Kidney epithelial cell (primary cell): ENCODE measurements at places on chromosomes 6 and 20. TPM values are rescaled to one million over a fixed set of nuclear protein-coding genes. Genes with fewer than 3 reads are reported as not detected.

DNA sequence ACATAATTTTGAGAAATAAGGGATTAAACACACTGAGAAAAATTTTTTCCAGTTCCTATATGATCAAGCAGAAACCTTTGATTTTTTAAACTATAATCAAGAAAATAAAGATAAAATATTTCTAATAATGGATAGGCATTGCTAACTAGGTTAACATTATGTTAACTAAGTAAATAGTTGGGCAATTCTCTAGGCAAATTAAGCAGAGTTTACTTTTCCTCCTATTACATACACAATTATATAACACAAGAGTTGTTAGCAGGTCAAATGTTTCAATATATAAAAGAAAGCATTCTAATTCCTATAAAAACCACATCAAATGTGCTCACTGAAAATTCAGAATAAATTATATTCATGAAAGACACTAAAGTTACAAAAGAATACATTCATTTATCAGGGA is 191.7 kb downstream of the GMDS start:
- no peak for DNase-seq

DNA sequence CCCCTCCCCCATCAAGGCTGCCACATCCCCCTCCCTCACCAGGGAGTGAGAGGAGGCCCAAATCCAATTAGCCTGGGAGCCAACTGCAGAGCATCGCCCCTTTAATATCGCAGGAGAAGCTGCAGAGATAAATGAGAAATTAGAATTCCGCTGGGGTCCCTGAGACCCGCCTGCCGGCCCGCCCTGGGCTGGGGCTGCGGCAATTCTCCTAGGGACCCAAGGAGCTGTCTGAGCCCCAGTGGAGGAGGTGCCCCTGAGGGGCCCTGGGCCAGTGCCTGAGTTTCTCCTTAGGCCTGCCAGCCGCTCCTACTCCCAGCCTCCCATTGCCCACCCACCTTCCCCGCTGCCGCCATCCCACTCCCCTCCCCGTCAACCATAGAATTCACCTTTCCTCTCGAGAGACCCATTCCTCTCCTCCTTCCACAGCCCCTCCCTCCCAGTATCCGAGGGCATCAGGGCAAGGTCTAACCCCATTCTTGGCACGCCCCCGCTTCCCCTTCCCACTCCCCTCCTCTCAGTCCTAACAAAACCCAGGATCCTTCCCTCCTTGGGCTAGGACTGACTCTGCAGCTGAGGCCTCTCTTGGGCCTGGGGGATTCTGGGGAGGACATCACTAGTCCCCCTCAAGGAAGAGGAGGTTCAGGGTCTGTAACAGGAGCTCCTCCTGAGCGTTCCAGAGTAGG is 20.0 kb upstream of the CDH22 start:
- no peak for DNase-seq

DNA sequence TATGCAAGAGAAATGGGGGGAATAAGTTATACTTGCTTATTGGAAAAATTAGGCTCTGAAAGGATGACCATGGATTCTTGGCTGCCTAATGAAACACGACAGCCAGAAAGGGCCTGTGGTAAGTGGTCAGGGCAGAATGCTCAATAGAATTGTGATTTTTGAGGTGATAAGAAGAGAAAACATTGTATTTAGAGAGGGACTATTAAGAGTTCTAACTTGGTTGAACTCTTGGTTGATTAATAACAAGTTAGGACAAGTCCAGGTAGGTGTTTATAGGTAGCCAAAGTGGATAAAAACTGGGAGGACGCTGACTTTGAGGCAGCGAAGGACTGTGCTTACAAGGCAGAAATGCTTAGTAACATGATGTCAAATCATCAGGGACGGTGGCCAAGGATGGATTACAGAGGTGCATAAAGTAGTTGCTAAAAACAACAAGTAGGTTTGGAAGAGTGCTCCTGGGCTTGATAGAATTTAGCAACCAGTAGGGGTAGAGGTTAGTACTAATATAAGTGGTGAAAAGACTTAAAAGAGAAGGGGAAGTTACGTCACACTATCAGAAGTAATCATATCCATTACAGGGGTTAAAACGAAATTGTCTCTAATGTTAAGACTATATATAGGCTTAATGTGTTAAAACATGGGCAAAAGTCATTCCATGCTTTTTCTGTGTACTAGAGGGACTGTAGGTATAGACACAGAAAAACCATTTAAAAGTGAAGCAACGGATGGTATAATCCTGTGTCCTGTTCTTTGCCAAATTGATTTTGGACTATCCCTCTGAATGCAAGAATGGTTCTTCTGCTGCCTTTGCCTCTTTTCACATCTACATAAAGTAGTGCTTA is 98.6 kb downstream of the EYA4 start:
- DNase-seq: no peak

DNA sequence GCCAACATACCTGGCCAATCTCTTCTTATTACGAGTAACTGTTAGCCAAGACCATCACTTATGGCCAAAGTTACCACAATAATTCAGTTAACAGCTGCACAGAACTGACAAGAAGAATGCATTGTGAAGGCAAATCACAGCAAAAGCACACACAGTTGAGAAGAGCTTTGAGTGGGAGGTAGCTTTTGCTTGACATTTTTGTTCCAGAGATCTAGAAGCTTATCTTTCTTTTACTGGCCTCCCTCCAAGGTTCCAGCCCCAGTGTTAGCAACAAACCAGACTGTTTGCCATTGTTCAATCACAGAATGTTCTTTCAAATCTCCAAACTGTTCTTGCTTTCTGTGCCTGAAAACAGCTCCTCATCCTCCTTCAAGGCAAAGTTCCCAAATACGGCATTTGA is 35.9 kb upstream of the IRAK1BP1 start:
- no peak for DNase-seq

- no peak for DNase-seq
These were observed 22.6 kb downstream of the TRERF1 start for GRCh38 chr6:42429042-42429585.

Gene PROKR2
- not detected in 2 replicates for total RNA-seq

- DNase-seq: no peak
These were observed 619 bp downstream of the RREB1 start for GRCh38 chr6:7108196-7108963.

DNA sequence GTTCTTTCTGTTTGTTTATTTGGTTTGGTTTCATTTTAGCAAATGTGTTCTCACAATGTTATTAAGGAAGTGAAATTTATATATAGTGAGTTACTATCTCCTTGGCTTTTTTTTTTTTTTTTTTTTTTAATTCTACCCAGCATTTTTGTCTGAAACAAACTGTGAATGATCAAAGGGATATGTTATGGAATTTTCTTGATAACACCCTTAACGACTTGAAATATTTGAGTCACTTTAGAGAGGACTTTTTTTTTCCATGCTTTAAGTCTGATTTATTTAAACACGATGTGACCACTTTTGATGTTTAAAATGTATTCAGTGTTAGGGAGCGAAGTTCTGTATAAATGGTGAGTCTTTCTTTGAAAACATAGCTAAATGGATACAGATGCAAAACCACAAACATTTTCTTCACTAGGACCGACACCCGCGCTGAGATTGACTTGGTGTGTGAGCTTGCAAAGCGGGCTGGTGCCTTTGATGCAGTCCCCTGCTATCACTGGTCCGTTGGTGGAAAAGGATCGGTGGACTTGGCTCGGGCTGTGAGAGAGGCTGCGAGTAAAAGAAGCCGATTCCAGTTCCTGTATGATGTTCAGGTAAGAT is 149.7 kb downstream of the MTHFD1L start:
- DNase-seq: no peak

DNA sequence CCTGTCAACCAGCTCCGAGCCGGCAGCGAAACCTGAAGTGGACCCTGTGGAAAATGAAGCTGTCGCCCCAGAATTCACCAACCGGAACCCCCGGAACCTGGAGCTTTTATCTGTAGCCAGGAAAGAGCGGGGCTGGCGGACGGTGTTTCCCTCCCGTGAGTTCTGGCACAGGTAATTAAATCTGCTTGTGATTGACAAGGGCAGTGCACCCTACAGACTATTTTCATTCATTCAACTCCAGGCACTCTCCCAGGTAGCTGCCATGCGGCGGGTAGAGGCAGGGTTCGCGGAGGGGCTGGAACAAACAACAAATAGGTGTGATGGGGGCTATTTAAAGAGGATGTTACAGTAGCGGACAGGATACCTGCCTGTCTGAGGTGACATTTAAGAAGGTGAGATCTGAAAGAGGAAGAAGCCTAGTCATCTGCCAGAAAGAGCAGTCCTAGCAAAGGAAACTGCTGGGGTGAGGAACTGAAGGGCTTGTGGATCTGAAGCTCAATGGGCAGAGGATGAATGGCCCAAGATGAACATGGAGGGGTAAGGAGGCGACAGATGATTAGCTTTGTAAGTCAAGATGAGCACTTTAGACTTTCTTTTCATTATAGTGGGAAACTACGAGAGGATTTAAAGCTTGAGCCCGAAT is 810 bp downstream of the MRPL18 start:
- no peak for DNase-seq

Gene HIVEP2
- total RNA-seq: 24.6 and 26.6 TPM in 2 replicates

Gene DCDC2
- total RNA-seq: 37.1 and 43.9 TPM in 2 replicates

DNA sequence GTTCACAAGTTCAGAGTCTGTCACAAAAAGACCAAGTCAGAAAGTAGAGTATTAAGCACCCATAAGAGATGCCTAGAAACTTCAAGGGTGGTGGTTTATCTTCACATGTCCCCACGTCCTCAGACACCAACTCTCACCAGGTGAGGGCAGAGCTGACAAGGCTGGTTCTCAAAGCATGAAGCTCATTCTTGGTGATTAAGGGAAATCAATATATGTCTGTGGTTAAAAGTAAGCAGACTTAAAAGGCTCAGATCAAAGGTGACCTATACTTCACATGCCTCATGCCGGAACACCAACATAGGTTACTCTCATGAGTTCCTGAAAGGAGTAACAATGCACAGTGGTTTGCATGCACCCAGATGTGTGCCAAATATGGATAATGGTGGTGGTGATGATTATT is 27.0 kb downstream of the IL17A start:
- no peak for DNase-seq

GRCh38 chr20:50636601-50637540 is 54.5 kb downstream of the RIPOR3 start:
- DNase-seq: no peak

- no peak for DNase-seq
These were observed 1226.1 kb downstream of the GRIK2 start for GRCh38 chr6:102619585-102619984.

Gene ETV7
- 6.8 and 8.4 TPM in 2 replicates for total RNA-seq

GRCh38 chr6:134753001-134753400 is 196.9 kb downstream of the ALDH8A1 start:
- DNase-seq: peak; percentile 80

DNA sequence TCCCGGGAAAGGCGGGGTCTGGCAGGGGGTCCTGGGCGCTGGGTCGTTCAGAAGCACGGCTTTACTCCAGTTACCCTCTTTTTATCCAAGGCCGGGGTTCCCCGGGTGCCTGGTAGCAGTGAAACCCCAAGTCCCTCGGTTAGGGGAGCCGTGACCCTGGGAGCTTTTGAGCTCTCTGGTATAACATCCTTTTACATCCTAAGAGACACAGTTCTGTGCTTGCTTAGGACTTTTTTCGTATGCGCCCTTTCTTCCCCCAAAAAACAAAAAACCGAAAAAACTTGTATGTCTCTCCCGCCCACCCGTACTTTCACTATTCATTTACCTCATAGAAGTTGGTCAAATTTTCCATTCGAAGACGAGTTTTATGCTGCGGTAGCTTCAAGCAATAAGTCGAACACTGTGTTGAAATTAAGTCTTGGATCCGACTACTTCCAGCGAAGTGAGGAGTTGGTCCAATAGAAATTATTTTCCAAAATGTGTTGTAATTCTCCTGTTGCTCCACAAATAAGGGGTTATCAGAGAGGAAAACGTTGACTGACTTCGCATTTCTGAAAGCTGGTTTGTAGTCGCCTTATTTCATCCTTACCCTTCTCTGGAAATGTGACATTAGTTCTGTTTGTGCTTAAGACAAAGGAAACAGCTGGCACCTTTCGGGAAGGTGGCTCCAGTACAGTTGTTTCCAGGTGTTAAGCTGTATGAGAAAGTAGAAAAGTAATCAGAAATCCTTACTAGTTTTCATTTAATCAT is 816 bp upstream of the MAN1A1 start:
- no peak for DNase-seq
